SHP77 (cell line): ENCODE measurements at places on chromosomes 1 and 21.

DNA sequence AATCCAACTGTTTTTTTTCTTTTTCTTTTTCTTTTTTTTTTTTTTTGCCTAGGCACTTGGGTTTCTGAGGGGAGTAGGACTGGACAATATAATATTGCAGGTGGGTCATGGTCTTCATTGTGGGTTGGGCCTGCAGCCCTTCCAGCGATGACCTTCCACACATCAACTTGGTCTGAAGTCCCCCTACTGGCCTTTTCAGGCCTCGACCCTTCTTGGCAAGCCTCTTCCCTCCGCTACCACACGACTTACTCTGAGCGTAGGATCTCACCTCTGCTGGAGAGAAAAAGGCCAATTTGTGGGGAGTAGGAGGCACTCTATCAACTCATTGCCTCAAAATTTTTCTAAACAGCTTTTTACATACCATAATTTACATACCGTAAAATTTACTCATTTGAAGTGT is 51.1 kb upstream of the GRIK3 start:
- DNase-seq: no peak

DNA sequence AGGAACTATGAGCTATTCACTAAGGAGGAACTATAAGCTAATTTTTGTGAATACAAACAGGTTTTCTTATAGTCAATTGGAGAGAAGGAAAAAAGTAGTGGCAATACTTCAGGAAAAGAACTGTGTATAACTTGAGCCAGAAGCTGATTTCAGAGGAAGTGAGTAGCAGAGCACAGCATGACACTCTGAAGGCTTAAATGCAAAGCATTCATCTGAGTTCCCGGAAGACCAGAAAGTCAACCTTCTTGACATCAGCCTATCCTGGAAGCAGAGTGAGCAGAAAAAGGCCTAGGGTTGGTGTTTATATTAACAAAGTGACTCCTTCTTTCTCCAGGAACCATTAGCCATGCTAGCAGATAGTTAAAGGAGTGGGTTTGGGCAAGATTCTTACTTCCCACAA is 545.2 kb downstream of the MRPL39 start:
- DNase-seq: no peak

DNA sequence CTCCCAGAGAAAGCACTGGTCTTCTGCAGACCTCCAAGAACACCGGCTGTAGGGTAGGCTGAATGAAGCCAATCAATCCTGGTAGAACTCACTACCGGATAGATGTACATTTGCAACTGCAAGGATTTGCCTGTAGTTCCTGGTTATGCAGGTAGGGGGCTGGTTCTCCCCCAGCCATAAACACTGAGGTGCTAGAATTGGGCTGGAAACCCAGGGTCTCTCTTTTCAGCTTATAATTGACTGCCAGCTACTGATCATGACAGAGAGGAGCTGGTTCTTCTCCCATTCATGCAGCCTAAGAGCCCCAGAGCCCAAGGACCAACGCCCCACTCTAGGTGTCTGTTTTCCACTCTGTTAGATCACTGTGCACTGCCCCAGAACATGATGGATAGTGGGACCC is 21.5 kb upstream of the MTARC2 start:
- no peak for DNase-seq

DNA sequence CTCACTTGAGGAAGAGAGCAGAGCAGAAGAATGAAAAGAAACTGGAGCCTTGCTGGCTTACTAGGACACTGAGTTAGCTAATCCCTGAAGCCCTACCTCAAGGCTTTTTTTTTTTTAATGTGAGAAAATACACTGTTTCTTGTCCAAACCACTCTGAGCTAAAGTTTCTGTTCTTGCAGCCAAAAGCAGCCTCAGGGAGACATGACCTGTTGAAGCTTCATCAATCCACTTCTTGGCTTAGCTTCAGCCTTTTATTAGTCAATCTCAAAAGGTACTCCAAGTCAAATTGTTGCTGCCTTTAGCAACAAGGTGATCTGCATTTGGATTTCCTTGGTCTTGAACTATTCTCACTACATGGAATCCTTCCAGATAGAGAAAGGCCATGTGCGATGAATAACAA is 33.7 kb downstream of the CCDC185 start:
- no peak for DNase-seq

DNA sequence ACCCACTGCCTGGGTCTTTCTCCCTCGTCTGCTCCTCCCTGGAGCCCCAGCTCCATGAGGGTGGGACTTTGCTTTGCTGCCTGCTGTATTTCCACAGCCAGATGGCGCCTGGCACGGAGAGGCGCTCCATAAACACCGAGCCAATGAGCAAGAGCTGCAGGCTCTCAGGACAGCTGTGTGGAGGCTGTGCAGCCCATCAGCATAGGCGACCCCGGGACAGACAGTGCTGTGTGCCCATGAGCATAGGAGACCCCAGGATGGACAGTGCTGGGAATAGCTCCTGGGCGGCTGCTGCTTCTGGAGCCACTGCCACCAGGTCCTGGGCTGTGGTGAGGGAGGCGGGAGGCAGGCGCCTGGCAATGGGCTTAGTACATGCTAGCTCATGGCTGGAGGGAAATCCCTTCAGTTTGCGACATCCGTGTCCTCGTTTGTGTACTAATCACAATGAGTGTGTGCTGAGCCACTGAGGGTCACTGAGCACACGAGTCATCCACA is 29.2 kb downstream of the CEP104 start:
- no peak for DNase-seq

- no peak for DNase-seq
Measured at GRCh38 chr21:27366646-27367235, 399.9 kb upstream of the ADAMTS5 start.

DNA sequence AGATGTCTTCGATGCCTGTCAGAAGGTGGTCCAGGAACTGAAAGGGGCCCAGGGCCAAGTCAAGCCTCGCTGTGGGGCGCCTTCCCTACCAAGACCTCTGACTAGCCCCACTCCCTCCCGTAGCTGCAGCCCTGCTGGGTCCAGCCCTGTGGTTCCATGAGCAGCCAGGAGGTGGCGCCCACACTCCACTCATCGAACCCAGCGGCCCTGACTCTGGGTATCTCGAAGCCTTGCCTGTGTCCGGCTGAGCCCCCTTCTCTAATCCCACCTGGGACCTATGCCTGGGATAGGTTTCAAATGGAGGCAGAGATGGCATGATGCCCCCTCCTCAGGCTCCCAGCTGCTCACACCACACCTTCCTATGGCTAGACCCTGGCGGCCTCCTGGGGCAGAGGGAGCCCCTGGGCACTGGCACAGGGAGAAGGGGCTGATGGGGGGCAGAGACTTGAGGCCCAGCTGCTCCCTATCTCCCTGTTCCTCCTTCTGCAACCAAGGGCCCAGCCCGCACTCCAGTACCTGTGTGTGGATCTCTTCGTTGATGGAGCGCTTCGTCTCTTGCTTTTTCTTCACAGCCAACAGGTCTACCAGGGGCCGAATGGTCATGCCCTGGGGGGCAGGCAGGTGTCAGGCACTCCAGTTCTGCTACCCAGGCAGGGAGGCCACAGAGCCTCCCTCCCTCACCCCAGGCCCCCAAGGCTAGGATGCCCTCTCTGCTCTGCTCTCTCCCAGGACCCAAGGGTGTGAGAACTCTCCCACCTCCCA is 52.0 kb downstream of the SLC9A1 start:
- DNase-seq: peak; percentile 47

DNA sequence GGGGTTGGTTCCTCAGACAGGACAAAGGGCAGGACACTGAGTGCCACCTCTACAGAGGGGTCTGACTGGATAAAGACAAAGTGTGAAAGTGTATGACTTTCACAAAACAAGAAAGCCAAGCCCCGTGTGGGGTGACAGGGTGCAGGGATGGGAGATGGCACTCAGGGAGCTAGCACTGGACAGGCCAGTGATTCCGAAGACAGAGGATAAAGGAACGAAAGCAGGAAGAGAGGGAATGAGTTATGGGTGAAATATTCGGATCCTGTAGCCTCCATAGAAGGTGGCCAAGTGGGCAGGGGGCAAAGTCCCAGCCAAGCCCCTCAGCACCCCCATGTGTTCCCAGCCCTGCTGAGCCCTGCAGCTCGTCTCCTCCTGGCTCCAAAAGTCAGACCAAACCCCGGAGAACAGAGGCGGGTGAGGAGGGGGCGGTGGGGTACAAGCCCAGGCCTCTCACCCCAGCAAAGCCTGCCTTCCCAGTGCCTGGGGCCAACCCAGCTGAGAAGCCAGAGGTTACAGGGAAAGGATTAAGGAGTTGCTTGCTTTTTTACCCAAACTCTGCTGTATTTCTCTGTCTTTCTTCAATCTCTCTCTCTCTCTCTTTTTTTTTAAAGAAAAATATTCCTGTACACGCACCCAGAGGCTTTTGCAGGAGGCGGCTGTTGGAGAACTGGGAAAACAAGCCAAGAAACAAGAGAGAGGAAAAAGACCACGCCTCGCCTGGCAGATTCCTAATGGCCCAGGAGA is 14.0 kb upstream of the WASF2 start:
- no peak for DNase-seq

GRCh38 chr1:211944733-211945500 is 90.4 kb downstream of the INTS7 start:
- DNase-seq: no peak

GRCh38 chr21:28986677-28987076 is 6.0 kb downstream of the LTN1 start:
- DNase-seq: no peak

- DNase-seq: no peak
Measured at GRCh38 chr1:44696789-44697345, 22.4 kb downstream of the ARMH1 start.

- no peak for DNase-seq
Measured at GRCh38 chr21:15967661-15968060, 237.9 kb downstream of the USP25 start.

DNA sequence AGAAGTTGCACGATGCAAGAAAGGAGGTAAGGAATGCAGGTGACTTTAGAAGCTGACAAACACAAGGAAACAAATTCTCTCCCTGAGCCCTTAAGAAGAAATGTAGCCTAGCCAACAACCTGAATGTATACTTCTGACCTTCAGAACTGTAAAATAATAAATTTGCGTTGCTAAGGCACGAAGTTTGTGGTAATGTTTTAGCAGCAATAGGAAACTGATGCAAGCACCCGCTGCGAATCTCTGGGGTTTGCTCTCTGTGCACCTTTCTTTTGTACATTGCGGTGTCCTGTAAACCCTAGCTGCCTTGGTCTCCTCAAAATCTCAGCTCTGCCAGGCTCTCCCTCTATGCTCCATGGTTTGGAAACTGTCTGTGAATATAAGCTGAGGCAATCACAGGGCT is 15.1 kb downstream of the CD53 start:
- DNase-seq: no peak

- DNase-seq: no peak
Measured at GRCh38 chr1:204345941-204346645, 13.6 kb downstream of the PLEKHA6 start.

GRCh38 chr1:179208681-179209477 is 20.6 kb downstream of the ABL2 start:
- DNase-seq: no peak

DNA sequence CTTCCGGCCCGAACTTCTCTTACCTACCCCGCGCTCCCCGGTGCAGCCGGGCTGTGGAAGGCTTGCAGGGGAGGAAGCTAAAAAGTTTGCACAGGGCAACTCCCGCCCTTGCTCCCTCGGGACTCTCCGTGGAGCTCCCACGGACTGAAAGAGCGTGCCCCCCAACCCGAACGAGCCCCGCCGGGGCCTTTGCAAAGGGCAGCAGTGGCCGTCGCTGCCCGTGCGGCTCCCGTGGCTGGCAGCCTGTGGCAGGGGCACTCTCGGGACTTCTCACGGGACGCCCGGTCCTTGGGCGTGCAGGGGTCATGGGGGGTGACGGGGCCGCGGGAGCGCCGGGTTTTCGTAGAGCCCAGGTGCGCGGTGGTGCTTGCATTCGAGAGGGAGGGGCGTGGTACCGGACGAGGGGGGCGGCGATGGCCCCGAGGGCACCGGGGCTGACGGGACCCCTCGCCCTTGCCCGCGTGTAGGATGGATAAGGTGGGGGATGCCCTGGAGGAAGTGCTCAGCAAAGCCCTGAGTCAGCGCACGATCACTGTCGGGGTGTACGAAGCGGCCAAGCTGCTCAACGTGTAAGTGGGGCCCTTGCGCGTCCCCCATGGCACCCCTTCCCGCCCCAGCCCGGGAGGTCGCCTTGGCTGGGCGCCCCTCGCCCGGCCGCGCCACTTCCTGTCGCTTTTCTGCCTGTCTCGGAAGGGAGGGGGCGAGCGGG is 711 bp downstream of the GADD45A start:
- DNase-seq: no peak

DNA sequence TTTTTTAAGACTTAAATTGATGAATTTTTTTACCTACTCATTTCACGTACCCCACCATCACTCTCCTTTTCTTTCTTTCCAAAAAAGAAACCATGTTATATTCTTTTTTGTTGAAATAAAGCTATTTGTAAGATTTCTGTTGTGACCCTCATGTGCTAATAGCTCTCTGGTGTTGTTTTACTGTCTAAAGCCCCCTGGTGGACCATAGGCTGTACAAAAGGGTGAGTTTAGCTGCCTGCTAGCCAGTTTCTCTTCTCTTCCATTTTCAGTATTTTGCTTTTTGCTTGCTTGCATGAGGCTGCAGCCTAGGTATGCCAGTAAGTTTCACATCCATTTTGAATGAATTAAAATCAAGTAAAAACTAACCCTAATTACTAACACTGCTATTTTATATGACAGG is 15.6 kb upstream of the VAMP3 start:
- DNase-seq: peak; percentile 8

DNA sequence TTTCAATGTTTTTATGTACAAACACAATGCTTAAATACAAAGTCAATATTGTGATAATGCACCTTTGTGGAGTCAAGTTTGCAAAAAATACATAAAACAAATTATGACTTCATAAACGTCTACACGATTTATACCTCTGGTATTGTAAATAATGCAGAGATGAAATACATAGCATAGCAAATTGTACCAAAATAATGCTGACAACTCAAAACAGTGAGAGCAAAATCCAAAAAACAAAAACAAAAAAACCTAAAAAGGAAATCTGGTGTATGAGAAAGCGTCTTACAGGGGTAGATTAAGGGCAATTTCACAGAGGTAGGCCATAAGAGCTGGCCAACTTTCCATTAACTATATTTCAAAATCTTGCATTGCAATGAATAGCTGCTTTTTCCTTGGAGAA is 161.5 kb upstream of the LRRC7 start:
- no peak for DNase-seq

DNA sequence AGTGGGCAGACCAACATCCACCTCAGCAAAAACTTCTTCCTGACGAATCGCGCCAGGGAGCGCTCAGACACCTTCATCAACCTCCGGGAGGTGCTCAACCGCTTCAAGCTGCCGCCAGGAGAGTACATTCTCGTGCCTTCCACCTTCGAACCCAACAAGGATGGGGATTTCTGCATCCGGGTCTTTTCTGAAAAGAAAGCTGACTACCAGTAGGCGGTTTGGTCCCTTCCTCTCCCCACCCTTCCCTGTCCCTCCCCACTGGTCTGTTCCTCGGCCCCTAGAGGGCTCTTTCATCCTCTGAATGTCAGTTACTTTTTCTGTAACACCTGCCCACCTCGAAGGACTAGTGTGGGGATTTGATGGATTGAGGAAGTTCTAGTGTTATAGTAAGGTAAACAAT is 46.9 kb downstream of the CAPN2 start:
- DNase-seq: peak; percentile 55
